ENCODE measurements at places on chromosomes 6 and 20.

DNA sequence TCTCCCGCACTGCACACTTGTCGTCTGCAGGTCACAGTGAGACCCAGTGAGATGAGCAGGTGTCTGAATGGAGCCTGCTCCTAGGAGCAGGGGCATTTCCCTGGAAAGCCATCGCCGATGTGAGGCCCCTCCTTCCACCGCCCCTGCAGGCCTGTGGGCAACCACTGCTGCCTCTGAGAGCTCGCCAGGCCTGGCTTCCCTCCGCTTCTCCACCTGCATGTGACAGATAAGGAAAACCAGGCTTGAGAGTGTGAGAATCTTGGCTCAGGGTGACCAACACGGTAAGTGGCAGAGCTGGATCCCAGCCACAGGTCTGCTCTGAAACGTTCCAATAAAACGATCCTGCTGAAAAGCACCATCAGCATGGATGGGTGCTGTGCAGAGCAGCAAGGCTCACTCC is 332.8 kb downstream of the CDH4 start:
- DNase-seq: no peak

- DNase-seq: no peak
Observed at GRCh38 chr6:51302431-51302830, 483.8 kb downstream of the TFAP2B start.

DNA sequence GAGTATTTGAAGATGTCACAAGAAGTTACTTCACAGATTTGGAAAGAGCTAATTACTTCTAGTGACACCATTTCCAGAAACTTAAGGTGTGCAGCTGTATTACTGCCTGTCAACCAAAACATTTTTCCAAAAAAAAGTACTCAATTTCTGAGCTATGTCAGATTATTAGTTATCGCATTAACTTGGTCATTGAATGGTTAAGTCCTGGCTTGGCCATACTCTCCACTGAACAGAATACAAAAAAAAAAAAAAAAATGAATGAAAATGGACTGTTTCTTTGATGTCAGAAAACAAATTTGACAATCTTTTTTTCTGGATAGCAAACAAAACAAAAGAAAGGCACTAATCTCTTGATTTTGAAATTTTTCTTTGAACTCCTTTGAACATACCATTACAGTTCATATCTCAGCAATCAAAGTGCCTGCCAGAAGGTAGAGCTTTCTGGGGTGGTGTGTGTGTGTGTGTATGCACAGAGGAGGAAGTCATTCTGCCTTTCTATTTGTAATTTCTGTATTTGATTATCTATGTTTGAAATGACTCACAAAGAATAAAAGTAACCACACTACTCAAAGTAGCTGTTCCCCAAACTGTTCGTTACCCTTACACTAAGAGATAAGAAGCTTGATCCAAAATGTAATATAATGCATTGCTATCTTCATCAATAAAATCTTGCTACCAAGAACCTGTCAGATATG is 210.8 kb upstream of the FUT9 start:
- no peak for DNase-seq

GRCh38 chr6:139627091-139627490 is 252.6 kb upstream of the CITED2 start:
- DNase-seq: no peak
